Vagina (tissue), 2 donors: ENCODE measurements at places on chromosomes 5 and 9. TPM values are rescaled to one million over a fixed set of nuclear protein-coding genes. Genes with fewer than 3 reads are reported as not detected.

The C9orf152 gene
- 0.49 TPM for total RNA-seq

The GTF3C5 gene
- 53.8 TPM for total RNA-seq

The TLX3 gene
- not detected for total RNA-seq

The ALAD gene
- 29.5 TPM for total RNA-seq

- peaks cover 3% of the 10 kb centered on the region for H3K36me3 ChIP-seq
- H3K27ac ChIP-seq = no peak overlapping the region
- H3K27me3 ChIP-seq = no peaks in the 10 kb centered on the region
- no peak overlapping the region for H3K4me3 ChIP-seq
These were observed 94.7 kb downstream of the RICTOR start for GRCh38 chr5:38979535-38979934.

GRCh38 chr5:140926443-140927227 is 536 bp downstream of the PCDHAC1 start:
- peak overlapping the region; percentile 45 for H3K4me3 ChIP-seq
- H3K4me1 ChIP-seq = peaks cover 20% of the 10 kb centered on the region
- H3K27ac ChIP-seq = peak overlapping the region; percentile 5
- no peaks in the 10 kb centered on the region for H3K36me3 ChIP-seq
- DNase-seq = no peak

GRCh38 chr9:130963337-130963908 is 24.4 kb upstream of the FIBCD1 start:
- H3K4me1 ChIP-seq = peaks cover 12% of the 10 kb centered on the region
- H3K4me3 ChIP-seq = no peak overlapping the region
- no peaks in the 10 kb centered on the region for H3K27me3 ChIP-seq
- H3K27ac ChIP-seq = no peak overlapping the region

- H3K36me3 ChIP-seq = no peaks in the 10 kb centered on the region
- H3K27ac ChIP-seq = no peak within 1 kb of the TSS
- no peaks in the 10 kb centered on the region for H3K27me3 ChIP-seq
- H3K4me3 ChIP-seq = peak within 1 kb of the TSS; percentile 49
These were observed at the start of gene PLCXD3 for GRCh38 chr5:41510176-41510831. Gene PLCXD3, minus strand, starts transcription at chr5:41510601. Its CDS starts 75 bp downstream, at chr5:41510526.

DNA sequence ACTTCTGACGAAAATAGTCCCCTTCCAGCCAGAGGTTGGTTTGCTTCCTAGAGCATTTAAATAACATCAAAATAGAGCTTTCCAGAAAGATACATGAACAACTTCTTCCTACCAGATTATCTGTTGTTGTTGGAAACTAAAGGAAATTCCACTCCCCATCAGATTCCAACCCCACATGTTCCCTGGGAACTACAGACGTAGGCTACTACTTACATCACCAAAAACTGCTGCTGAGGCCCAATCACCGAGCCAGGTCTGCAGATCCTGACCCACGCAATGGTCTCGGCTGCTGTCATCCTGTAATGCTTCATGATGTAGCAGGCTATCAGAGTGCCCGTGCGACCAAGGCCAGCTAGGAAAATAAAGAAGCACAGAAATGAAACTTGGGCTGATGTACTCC is 73.4 kb downstream of the HABP4 start:
- no peak for DNase-seq
- H3K4me3 ChIP-seq = no peak overlapping the region
- H3K4me1 ChIP-seq = no peaks in the 10 kb centered on the region

- H3K4me3 ChIP-seq = no peak overlapping the region
- no peak for DNase-seq
- no peak overlapping the region for H3K27ac ChIP-seq
- H3K27me3 ChIP-seq = no peaks in the 10 kb centered on the region
- no peaks in the 10 kb centered on the region for H3K36me3 ChIP-seq
These were observed 123.4 kb downstream of the ZCCHC7 start for GRCh38 chr9:37243588-37244345.

- no peaks in the 10 kb centered on the region for H3K36me3 ChIP-seq
- H3K27ac ChIP-seq = peak overlapping the region; percentile 52
- H3K27me3 ChIP-seq = no peaks in the 10 kb centered on the region
- H3K4me1 ChIP-seq = peaks cover 21% of the 10 kb centered on the region
- no peak overlapping the region for H3K4me3 ChIP-seq
These were observed 8.5 kb downstream of the PTGER4 start for GRCh38 chr5:40688127-40688761.

- peak overlapping the region; percentile 24 for H3K27ac ChIP-seq
- no peak for DNase-seq
- H3K4me1 ChIP-seq = peaks cover 32% of the 10 kb centered on the region
- H3K36me3 ChIP-seq = no peaks in the 10 kb centered on the region
These were observed 6.0 kb upstream of the LCP2 start for GRCh38 chr5:170303549-170303948.
